ENCODE measurements at places on chromosomes 4 and X.

DNA sequence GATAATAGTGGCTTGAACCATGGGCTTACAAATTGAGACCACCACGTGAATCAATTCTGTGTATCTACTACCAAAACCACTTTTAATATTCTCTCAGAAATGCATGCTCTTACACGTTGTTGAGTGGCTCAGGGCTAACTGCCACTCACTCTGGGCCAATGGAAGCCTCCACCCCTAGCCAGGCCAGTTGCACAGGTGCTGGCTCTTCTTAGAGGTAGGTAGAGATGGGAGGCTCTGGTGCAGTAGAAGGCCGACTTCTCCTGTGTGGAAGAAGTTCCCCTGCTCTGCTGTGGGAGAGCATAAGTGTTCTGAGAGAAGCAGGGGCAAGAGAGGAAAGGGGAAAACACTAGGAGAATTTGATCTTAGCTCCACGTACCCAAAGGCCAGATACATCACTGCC, 25.0 kb upstream of the BBS12 start:
- no peak for DNase-seq

DNA sequence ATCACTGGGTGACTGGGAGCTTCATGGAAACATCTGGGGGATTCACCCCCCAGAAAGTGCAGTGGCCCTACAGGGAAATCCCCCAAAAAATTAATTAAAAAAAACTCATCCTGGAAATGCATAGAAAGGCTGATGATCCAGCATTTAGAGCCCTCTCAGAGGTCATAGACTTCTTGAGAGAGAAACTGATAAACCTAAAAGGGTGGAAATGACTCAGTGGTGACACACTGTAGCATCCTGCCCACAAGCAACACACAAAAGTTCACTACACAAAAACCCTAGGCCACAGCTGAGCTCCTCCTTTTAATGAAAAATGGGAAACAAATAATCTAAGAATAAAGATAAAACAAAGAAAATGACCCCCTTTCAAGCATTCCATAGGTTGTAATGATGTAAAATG, 911.5 kb downstream of the GLUD2 start:
- DNase-seq = no peak

- DNase-seq = no peak
These were observed 112.2 kb downstream of the BCOR start for GRCh38 chrX:39985551-39985950.

GRCh38 chr4:98951710-98952109, 22.8 kb upstream of the EIF4E start:
- no peak for DNase-seq

GRCh38 chrX:51697397-51697796, 12.9 kb upstream of the CENPVL1 start:
- no peak for DNase-seq

- DNase-seq = peak; percentile 20
These were observed 152.2 kb downstream of the NHS start for GRCh38 chrX:17527135-17527701.

- no peak for DNase-seq
These were observed 244.0 kb downstream of the TMA16 start for GRCh38 chr4:163738521-163738920.

DNA sequence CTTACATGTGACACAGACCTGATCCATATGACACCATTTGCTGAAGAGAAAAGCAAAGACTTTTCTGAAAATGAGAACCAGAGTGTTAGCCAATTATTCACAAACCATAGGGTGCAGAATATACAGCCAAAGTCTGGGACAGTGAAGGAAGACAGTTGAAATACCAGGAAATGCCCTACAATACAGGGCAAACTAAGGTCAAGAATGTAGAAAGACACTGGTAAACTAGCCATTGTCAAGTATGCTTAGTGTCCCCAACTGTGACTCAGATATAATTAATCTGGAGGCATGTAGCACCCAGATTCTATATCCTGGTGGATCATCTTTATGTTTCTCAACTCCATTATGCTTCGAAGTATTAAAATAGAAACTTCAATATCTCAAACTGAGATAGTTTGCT, 200.9 kb upstream of the FSTL5 start:
- DNase-seq = no peak

DNA sequence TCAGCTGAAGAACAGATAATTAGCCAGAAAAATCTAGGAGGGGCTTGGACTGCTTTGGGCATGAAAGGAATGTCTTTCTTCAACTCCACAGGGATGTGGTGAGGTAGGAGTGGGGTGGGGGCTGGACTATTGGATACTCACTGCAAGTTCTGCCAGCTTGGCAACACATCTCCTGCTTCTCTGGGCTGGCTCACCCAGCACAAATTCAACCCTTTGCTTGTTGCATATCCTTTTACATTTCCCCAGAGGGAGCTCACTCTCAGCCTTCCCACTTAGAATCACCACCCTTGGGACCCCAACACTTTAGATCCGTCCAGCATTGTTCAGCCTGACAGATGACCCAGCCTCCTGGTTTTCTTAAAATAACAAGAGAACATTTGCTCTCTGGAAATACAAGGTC, 120.6 kb downstream of the KDR start:
- DNase-seq = no peak

DNA sequence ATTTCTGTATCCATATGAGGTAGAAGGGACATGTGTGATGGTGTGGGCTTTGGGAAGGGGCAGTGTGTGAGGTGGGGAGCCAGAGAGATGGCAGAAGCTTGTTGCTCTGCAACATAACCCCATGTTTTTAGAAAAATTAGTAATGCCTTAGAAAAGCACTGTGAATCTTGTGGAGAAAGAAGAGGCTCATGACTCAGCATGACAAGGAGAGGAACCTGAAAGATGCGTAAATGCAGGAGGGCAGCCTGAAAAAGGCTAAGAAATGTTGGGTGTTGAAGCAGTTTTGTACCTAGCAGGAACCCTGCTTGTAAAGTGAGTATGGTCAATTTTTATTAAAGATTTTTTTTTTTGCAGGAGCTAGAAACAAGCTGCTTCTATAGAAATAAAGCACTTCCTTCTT, 59.8 kb downstream of the ARSJ start:
- no peak for DNase-seq

DNA sequence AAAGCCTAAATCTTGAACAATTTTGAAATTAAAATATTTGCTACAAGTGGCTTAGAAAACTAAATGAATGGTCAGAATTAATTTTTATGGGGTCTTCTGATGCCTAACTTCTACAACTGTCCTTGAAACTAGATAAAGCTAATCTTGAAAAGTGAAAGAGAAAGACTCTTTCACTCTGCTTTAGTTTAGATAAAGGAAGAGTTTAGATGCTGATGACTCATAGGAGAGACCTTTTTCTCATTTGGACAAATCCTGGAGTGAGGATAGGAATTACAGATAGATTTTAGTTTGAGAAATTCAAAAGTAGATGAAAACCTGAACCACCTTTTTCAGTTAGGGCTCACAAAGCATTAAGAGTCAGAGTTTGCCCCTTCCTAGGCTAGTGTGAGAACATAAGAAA, 342.3 kb upstream of the GRID2 start:
- no peak for DNase-seq

DNA sequence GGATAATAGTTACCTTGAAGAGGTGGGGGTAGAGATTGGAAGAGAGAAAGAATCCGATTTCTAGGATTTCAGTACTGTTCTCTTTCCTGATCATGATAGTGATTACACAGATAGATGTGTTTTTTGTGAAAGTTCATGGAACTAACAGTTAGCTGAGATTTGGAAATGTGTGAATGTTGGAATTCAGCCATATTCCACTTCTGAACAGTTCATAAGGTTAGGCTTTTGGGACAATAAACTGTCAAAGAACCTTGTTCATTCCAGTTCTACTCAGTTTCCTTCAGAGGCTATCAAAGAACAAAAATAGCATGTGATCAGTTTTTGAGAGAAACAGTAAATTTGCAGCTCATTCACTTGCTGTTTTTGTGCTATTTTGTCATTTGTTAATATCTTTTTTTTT, 43.6 kb downstream of the RUFY3 start:
- no peak for DNase-seq

DNA sequence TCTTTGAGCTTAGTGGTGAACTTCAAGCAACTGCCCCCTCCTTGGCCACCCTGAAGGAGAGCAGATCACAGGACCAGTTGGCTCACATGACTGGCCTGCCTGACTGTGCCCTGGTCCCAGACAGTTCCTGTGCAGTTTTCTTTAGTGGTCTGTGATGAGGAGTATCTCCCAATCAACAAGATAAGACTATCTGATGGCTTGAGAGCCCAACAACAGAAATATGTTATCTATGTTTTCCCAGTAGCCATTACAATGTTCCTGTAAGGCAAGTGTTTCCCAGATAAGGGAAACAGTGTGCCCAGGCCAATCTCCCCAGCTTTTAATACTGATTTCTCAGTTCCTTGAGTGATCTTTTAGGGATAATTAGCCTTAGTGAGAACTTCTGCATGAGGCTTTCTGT, 14.2 kb upstream of the TIMM8A start:
- no peak for DNase-seq

DNA sequence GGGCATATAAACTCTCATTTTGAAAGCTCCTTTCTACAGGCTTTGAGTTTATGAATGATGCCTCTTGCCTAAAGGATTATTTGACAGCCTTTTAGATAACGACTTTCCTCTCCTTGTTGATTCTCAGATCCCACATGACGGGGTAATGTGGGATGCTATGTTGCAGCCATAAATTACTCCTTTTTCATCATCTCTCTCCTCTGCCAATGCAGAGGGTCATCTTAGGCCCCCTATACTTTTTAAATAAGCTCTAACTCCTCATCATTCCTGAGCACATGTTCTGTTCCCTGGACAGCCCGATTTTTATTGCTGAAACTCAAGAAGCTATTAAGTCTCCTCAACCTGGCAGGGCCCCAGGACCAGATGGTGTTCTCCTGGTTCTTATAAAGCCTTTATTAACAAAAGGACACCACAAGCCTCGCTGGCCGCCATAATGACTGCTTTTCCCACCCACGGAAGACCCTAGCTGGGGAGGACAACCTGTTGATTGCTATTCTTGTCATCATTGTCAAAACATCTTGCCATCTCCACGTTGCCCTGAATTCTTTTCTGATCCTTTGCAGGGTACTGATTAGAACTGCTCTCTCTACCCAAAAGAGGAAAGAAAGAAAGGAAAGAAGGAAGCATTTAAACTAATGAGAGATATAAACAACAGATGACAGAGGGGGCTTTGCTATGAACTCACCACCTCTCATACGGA, 150.7 kb downstream of the DHX15 start:
- DNase-seq = peak; percentile 6

DNA sequence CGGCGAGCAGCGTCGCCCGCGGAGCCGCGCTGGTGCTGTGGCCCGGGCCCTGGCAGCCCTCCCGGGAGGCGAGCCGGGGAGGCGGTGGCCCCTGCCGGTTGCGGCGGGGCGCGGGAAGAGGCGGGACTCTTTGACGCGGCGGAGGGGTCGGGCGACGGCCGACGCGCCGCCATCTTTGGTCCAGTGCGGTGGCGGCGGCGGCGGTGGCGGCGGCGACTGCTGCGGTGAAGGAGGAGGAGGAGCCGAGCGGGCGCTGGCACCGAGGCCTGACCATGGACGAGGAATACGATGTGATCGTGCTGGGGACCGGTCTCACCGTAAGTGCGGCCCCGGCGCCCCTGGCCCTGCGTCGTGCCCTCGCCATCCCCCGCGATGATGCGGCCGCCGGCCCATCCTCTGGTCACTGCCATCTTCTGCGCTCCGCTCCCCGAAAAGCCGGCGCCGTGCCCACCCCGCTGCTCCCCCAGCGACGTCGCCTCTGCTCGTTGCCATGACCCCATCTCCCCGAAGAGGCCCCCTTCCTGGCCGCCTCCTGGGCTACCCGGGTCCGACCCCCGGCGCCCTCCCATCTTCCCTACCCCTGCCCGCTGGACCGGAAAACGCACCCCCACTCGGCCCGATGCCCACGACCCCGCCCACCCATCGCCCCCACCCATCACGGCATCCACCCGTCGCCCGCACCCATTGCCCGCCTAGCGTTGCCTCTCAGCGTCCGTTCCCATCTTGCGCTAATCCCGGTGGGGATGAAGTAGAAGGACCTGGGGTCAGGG, at the start of gene GDI1:
TSS of gene GDI1 (plus strand) at position 172 of the 770 bp plus-strand sequence. CDS start at position 273, 101 bp downstream.
- DNase-seq = peak; percentile 70

DNA sequence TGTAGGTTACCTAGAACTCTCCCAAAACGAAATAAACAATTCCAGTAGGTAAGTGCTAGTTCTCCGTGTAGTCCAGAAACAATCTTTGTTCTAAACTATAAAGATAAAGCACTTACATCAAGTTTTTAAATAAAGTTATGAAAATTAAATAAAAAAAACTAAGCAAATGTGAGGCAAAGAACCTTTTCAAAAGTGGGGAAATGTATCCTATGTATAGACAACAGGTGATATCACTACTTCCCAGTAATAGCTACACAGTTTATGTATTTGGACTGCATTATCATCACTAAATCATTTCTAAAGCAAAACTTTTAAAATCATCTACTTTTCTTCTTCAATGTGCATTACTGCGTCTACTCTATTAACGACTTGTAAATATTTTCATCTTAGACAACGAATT, 2.0 kb downstream of the YTHDC1 start:
- DNase-seq = no peak

DNA sequence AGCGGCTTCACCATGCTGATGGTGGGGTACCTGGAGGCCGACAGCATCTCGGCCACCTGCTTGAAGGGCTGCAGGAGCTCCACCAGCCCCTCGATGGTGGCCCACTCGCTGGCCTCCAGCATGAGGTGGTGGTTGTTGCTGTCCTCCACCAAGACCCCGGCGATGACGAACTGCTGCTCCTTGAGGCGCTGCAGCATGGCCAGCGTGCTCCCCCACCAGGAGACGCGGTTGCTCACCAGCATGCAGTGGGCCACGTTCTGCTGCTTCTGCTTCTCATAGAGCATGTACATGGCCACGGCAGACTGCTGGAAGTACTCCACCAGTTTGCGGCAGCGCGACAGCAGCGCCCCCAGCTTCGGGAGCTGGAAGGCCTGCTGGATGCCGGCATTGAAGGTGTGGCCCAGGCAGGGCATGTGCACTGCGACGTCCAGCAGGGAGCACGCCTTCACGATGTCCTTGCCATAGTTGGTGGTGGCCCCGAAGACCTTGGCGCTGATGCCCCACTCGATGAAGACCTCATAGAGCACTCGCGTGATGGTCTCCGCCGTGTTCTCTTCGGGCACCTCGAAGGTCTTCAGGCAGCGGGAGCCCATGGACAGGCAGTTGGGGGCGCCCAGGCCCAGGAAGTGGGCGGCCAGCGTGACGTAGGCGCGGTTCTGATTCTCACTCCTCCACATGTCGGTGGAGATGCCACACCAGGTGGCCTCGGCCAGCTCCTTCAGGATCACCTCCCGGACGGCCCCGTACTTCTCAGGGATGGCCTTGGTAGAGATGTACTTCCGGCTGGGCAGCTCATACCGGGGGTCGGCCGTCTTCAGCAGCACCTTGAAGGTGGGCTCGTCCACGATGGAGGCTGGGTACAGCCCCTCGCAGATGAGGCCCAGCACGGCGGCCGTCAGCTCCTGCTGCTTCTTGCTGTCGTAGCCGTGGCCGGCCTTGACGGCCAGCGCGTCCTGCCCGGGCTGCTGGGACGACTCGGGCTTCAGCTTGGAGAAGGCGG, 11.0 kb downstream of the DHRSX start:
- DNase-seq = peak; percentile 14

GRCh38 chr4:112038861-112039260, 106.4 kb upstream of the FAM241A start:
- no peak for DNase-seq

DNA sequence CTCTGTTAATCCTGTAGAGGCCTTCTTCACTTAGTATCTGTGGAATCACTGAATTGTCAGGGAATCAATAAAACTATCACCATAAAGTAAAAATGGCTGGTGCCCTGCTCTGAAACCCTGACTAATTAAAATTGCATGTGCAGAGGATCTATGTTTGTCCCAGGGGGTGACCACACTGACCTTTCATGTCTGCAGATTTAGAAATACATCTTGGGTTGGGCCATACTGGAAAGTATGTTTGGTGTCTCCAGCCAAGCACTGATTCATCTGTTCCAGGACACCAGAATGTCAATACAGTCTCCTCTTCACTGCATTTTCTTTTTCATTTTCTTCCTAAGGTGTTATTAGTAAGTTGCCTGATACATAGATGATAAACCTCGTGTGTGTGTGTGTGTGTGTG, 490.9 kb upstream of the INTU start:
- no peak for DNase-seq

Data from mucosa of descending colon (tissue), 3 donors.